Left renal cortex interstitium (tissue), 4 donors: ENCODE measurements at places on chromosomes 1 and 21. TPM values are rescaled to one million over a fixed set of nuclear protein-coding genes. Genes with fewer than 3 reads are reported as not detected.

Gene PTTG1IP
- 301 TPM for polyA plus RNA-seq

Gene LCE1A
- polyA plus RNA-seq, result not detected

Gene ARL8A
- polyA plus RNA-seq, result 44.3 TPM

Gene AMY1C
- polyA plus RNA-seq, result not detected

GRCh38 chr21:32916088-32916487, 109.6 kb upstream of the OLIG2 start:
- DNase-seq, result no peak

DNA sequence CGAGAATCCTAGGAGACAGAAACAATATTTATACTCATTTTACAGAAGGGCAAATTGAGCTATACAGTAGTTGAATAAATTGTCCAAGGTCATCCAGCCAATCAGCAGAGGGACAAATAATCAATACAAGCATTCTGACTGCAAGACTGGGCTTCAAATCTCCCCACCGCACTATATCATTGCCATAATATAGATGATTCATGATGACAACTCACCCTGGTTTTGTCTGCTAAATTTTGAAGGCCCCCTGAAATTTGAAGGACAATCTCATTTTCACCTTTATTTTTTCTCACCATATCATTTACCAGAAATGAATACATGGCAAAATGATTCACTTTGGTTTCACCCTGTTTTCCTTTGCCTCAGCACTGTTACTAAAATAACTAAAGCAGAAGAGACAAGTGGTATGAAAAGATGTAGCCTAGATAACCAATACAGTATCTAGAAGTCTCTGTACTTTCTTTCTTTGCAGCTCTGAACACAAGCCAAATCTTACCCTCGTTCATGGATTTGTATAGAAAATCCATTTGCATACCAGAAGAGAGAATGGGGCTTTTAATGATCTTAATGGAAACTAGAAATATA, 292.5 kb downstream of the TTLL7 start:
- DNase-seq, result no peak

DNA sequence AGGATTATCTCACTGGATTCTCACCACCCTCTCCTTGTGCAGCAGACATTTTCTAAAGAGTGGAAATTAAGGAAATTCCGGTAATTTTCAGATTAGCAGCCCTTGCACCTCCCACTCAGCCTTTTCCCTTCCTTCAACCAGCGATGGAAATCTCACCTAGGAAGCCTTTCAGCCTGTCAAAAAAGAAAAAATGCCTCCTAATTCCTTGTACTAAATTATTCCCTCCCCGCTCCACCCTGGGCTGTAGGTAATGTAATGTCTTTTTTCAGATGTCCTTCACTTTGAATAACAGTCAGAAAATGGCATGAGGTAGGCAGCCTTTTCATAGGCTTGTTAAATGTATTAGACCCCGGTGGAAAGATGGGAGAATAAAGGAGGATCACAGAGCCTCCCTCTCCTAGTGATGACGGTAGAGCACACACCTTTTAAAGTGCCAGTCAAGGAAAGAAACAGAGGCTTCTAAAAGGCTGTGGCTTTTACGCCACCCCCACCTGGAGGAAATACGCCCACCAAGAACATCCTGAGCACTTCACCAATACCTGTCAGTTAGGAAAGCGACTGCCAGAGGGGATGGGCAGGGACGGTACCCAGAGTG, 62.8 kb upstream of the NEK2 start:
- no peak for DNase-seq

- DNase-seq, result no peak
Observed at GRCh38 chr1:64473367-64473766, 3.4 kb downstream of the CACHD1 start.
